GM23338 (cell line): ENCODE measurements at places on chromosomes 5 and 9. TPM values are rescaled to one million over a fixed set of nuclear protein-coding genes. Genes with fewer than 3 reads are reported as not detected.

PCDHB2 gene
- 7.1 and 9.3 TPM in 2 replicates for polyA plus RNA-seq

LEAP2 gene
- 1.5 and 1.6 TPM in 2 replicates for polyA plus RNA-seq

PCDHGB3 gene
- 0.24 and 0.26 TPM in 2 replicates for polyA plus RNA-seq

ADAM19 gene
- 9.1 and 10.0 TPM in 2 replicates for polyA plus RNA-seq

MAMDC4 gene
- polyA plus RNA-seq = 1.7 and 2.7 TPM in 2 replicates

CD180 gene
- polyA plus RNA-seq = not detected in 2 replicates

PTAR1 gene
- 32.1 and 35.2 TPM in 2 replicates for polyA plus RNA-seq

TRIM14 gene
- 14.9 and 17.2 TPM in 2 replicates for polyA plus RNA-seq

PLEKHG4B gene
- 33.5 and 34.2 TPM in 2 replicates for polyA plus RNA-seq

SARDH gene
- 2.6 and 2.8 TPM in 2 replicates for polyA plus RNA-seq

CDKN2B-AS1 gene
- not detected in 2 replicates for polyA plus RNA-seq

TRPM6 gene
- 0.23 and 0.40 TPM in 2 replicates for polyA plus RNA-seq

FGD3 gene
- 0.57 and 0.95 TPM in 2 replicates for polyA plus RNA-seq

MARCOL gene
- not detected in 2 replicates for polyA plus RNA-seq

C5 gene
- polyA plus RNA-seq = 0.09 TPM in 1 of 2 replicates, not detected in the other
